ENCODE measurements at places on chromosomes 2 and 18. TPM values are rescaled to one million over a fixed set of nuclear protein-coding genes. Genes with fewer than 3 reads are reported as not detected.

Gene LYG1
- total RNA-seq: 0.54 TPM

DNA sequence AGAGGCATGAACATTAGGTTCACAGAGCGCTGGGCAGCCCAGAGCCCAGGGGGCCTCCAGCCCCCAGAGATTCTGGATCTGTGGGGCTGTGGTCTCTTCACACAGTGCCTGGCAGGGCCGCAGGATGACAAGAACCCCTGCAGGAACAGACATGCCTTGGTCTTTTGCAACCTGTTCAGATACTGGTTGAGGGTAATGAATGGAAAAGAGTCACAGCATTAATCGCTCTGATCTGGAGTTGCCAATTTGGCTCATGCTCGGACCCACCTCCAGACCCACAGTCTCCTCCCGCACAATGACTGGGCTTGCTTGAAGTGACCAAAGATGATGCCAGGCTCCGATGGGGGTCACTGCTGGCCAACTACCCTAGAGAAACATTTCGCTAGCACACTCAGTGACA lies 229.4 kb upstream of the SMAD2 start:
- DNase-seq: no peak

GRCh38 chr2:151363709-151364108 lies 6.3 kb downstream of the TNFAIP6 start:
- no peak for DNase-seq

DNA sequence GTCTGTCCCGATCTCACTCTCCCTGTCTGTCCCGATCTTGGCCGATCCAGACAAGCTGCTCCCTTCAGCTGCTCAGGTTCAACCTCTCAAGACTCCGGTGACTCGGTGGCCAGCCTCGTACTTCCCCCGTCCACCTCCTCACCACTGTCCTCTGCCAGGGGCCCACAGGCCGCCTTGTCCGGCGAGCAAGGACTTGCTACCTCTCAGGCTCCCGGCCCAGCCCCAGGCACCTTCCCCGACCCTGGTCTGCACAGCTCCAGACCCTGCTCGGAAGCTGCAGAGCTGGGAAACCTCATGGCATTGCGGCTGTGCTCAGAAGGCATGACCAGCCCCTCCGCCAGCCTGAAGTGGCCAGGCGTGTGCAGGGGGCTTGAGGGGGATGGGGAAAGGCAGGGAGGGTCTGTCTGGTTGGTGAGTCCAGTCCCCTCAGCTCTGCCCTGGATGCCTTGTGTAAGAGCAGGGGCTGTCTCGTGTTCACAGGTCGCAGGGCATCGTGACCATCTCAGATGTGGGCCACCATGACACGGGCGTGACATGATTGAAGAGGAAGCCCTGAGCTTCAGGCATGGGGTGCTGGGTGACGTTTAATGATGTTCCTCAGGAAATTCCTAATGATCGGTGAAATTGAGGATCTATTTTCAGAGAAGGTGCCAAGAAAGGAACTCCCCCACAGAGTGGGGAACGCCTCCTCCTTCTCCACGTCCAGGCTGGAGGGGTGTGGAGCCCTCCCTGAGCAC lies 121.2 kb upstream of the CTDP1 start:
- DNase-seq: no peak

DNA sequence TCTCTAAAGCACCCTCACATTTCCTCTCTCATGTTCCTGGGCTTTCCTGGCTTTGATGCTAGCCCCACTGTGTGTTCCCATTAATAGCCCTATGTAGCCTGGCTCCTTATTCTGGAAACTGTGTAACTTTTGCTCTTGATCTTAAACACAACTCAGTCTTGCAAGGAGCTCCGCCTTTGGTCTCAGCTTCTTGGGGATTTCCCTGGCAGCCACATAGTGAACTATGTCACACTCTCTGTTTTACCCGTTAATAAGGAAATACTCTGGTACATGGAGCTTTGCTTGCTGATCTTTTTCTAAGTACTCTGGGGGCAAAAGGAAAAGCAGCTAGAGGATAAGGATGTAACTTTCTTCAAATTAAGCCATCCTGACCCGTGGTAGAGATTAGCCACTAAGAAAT lies 259.3 kb downstream of the NEDD4L start:
- DNase-seq: peak; percentile 60

Gene FBXO48
- 1.3 TPM for total RNA-seq

DNA sequence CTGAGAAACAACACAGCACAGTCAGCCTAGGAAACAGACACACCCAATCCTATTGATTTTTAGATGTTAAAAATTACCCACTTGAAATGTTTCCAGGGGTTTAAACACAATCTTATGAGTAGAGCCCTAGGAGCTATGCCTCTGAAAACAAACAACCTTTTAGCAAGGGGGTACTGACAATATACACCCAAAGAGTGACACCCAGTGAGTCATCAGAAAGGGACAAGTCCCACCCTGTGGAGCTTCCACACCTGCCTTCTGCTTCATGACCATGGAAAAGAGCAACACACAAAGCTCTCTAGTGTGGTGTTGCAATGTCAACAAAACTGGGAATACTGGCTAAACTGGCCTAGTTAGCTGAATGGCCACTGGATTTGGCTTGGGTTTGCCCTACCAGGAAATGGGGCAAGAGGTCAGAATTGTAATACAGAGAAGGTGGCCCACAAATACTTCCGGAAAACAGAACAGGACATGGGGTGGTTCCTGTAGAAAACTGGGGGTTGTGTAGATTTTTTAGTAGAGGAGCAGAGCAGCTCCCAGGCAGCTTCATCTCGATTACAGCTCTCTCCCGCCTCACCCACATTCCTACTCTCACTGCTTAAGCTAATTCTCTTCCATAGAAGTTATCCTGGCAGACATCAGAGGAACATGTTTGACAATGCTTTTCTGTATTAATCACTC lies 98.2 kb downstream of the GAREM1 start:
- DNase-seq: no peak

Gene ITPRID2
- total RNA-seq: 42.5 TPM

DNA sequence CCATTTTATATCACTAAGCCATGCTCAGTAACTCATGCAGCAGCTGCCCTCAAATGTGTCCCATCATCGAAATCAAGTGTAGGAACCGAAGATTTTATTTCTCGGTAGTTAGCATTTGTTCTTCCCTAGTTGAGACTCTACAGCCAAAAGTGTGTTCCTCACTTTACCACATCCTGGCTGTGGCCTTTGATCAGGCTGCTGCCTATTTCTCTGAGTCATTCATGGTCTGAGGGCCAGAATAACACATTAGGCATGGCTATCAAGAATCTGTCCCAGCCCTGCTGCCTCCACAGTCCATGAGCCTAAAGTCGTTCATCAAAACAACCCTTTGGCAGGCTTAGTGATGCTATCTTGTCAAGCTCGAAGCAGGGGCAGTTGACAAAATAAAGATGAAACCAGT lies 300.1 kb downstream of the TDRD15 start:
- DNase-seq: no peak

GRCh38 chr2:234611209-234611608 lies 114.3 kb upstream of the ARL4C start:
- DNase-seq: peak; percentile 13

- DNase-seq: peak; percentile 90
Measured at GRCh38 chr2:8543383-8544170, 138.3 kb upstream of the ID2 start.

GRCh38 chr2:218168635-218169462 lies 2.1 kb upstream of the CXCR1 start:
- DNase-seq: peak; percentile 89

DNA sequence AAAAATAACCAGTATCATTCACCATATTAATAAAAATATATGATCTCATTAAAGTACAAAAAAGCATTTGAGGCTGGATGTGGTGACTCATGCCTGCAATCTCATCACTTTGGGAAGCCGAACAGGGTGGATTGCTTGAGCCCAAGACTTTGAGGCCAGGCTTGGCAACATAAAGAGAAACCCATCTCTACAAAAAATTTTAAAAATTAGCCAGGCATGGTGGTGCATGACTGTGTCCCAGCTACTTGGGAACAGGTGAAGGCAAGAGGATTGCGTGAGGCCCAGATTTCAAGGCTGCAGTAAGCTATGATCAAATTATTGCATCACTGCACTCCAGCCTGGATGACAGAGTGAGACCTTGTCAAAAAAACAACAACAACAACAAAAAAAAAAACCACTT lies 75.9 kb downstream of the RAD51AP2 start:
- DNase-seq: no peak

Gene FOXI3
- total RNA-seq: not detected

DNA sequence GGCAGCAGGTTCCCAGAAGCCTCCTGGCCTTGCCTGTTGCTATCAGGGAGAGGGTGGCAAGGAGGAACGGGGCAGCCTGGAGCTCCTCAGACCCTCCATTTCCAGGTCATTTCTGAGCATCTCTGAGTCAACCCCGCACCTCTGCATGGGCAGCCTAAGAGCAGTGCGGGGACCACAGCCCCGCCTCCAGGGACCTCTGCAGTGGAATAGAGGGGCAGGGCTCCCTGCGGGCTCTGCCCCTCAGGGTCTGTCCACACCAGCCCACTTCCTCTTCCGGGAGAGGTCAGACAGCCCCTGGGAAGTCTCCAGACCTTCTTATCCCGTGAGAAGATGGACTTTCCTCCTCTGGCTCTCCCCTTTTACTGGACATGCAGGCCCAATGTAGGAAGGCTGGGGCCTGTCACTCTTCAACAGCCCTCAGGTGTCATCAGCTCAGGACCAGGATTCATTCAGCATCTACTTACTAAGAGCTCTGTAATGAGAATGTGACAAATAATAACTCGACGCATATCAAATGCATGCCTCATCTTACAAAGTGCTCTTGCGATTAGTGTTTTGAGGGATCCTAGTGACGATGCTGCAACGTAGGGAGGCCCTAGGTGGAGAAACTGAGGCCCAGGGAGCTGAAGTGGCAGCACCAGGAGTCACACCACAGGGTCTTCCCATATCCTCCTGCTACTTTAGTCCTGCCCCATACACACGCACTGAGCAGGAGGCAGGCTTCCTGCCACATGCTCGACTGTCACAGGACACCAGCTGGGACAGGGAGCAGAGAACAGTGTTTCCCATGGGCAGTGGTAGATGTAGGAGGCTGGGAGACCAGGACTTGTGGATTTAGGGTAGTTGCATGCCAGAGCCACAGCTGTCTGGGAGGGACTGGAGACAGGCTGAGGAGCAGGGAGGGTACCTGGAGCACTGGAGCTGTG lies 28.0 kb downstream of the SH2D6 start:
- DNase-seq: no peak

All from activated CD8-positive, alpha-beta T cell treated with anti-CD3 and anti-CD28 coated beads for 36 hours (primary cell).